ENCODE measurements at places on chromosomes 2 and 18.

DNA sequence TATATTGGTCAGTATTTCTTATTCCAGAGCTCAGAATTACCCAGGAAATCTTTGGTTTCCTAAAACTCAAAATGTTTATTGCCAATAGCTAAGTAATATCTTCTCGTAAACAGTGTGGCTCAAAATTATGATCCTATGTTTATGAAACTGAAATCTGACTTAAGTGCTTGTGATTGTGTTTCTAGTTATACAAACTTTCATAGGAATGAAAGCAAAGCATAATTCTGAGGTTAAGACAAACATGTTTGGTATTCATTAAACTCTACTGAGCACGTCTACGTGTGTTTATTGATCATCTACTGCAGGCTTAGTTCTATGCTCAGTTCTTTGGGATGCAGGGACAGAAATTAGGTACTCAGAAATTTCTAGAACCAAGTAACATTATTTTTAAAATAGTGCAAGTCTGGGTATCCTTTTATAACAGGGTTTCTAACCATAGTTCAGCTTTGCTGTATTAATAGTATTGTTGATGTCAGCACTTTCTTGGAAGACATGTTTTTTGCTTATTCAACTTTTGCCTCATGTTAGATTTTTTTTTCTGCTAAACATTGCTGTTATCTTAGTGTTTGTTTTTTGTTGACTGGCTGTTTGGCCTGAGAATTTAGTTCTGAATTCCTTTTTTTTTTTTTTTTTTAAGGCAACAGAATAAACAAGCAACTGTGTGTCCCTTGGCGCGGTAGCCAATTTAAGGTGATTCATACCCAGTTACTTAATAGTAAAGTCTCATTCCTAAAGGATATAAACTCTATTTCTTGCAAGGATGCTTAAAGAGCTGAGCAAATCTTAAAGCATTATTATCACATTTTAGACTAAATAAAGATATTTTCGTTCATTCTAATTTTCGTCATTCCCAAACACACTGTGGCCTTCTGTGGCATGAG is 31.3 kb downstream of the PTPRM start:
- DNase-seq, result peak; percentile 35

DNA sequence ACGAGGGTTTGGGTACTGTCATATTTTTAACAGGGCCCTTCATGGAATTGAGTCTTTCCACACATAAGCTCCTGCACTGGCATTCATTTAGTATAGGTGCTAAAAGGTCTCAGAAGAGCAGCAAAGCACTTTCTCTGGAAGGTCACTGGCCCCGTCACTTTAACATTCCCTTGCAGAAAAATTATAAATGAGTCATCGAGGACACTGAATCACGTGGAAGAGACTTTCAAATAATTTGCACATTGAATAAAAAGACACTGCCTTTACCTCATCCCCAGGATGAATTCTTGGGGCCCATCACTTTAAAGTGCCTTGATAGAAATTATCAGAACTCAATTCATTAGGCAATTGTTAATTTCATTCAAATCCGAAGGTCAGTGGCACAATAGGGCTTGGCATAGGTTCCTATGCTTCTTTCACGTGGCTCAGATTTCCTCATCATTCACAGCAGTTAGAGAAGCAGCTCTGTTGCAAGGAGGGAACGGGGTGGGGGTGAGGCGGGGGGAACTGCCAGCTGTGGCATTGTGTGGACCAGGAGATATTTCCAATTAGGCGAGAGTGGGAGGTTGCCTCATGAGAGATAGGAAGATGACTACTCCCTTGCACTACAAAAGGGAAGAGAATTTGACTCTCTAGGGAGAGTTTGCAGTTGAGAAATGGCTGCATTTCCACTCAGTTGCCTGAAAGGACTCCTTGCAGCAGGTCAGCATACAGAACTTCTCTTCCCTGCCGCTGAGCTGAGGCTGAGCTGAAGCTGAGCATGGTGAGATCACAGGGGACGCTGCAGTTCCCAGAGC is 86.3 kb upstream of the NPAS2 start:
- DNase-seq, result peak; percentile 71

DNA sequence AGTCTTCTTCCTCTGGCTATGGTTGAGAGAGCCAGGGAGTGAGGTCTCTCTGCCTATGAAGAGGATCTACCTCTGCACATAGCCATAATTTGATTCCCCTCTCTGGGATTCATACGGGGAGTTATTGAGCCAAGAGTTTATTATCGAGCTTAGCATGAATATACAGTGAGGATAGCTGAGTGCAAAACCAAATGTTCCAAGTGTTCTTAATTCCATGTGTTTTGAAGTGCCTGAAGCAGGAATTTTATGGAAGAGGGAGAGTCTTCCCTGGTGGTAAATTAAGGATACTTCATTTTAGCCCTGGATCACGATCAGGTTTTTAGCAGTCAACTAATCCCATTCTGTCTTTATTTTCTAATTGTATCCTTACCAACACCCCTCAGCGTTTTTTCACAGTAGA is 270.6 kb downstream of the C1D start:
- no peak for DNase-seq

GRCh38 chr2:127072970-127073369 is 34.0 kb downstream of the BIN1 start:
- no peak for DNase-seq

- no peak for DNase-seq
Observed at GRCh38 chr18:42004653-42005052, 49.6 kb downstream of the PIK3C3 start.

DNA sequence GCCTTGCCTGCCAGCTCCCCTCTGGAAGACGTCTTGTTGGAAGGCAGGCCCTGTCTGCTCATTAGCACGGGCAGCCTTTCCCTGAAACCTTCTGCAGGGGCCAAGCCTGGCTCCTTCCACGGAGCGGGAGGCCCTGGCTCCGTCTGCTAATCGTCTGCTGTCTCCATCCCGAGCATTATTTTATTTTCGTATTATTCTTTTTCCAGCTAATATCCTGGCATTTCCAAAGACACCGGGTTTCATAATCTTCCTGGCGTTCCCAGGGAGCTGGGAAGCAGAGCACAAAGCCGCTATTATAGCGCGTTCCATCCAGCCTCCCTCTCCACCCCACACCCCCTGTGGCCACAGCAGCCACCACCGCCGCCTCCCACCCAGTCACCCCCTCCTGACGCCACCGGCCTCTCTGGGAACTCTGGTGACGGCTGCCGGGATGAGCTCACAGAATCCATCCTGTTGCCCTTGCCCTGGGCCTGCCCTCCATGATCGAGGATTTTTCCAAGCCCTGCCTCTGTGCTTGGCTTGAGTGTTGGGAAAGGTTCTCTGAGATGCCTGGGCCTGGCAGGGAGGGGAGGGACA is 125.5 kb downstream of the DYSF start:
- DNase-seq, result peak; percentile 15

GRCh38 chr2:171069286-171069956 is 91.3 kb downstream of the TLK1 start:
- DNase-seq, result no peak

- DNase-seq, result no peak
Observed at GRCh38 chr2:23209059-23209458, 175.9 kb upstream of the KLHL29 start.

- DNase-seq, result no peak
Observed at GRCh38 chr2:78546843-78547242, 478.7 kb upstream of the REG3G start.

- peak; percentile 91 for DNase-seq
Observed at GRCh38 chr2:149365931-149366583, 35.7 kb downstream of the LYPD6 start.

DNA sequence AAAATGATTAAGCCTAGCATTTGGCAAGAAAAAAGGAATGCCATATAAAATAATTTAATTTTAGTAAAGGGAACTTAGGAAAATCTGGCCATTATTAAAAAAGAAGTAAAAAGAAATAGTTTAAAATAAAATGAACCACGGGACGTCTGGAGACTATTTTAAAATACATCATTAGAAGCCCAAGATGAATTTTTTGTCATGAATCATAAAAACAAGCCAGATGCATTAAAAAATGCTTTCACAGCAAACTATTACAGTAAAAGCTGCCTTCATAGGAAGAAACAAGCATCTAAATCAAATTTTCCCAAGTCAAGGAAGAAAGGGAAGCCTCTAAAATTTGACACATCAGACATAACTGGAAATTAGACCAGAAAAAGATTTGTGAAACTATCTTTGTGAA is 33.0 kb downstream of the COL5A2 start:
- DNase-seq, result peak; percentile 38

DNA sequence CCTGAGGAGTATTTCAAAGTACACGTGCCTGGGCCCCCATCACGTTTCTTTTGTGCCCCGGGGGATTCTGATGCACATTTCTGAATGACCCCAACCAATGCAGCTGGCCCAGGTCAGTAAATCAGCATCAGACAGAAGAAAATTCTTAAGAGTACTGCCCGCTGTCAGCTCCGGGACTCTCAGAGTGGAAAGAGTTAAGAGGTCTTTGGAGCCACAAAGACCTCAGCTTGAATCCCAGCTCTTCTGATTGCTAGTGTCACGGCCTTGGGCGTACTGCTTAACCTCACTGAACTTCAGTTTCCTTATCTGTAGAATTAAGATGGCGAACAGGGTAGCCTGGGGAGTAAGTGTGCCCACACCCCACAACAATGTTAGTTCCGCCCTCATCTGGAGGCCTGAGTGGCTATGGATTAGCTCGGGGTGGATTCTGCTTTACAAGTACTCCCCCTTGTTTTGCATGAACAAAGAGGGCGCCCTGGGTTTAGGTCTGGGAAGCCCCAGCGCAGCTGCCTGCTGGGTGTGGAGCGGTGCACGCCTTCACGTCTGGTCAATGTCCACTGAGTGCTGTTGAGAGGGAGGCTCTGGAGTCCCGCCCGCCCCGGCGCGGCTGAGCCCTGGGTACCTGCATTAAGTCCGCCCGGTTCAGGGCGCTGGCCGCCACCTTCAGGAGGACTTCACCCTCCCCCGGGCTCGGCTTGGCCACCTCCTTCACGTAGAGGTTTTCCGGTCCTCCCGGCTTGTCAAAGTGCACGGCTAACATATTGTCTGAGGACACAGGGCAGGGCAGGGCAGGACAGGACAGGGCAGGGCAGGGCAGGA is 858 bp downstream of the TP53I3 start:
- DNase-seq, result peak; percentile 87

DNA sequence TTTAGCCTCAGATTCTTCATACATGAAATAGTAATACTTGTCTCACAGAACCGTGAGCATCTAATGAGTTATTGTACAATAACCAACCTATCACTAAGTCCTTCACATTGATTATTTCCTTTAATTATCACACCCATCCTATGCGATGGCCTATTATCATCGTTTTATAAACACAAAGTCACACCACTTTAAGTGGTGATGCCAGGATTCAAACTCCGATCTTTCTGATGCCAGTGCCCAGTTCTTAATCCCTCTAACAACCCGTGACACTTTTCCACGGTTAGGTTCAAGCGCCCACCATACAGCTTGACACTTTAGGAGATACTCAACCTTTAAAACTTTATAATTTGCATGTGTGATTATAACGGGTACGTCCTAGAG is 523 bp upstream of the ALMS1 start:
- DNase-seq, result no peak

DNA sequence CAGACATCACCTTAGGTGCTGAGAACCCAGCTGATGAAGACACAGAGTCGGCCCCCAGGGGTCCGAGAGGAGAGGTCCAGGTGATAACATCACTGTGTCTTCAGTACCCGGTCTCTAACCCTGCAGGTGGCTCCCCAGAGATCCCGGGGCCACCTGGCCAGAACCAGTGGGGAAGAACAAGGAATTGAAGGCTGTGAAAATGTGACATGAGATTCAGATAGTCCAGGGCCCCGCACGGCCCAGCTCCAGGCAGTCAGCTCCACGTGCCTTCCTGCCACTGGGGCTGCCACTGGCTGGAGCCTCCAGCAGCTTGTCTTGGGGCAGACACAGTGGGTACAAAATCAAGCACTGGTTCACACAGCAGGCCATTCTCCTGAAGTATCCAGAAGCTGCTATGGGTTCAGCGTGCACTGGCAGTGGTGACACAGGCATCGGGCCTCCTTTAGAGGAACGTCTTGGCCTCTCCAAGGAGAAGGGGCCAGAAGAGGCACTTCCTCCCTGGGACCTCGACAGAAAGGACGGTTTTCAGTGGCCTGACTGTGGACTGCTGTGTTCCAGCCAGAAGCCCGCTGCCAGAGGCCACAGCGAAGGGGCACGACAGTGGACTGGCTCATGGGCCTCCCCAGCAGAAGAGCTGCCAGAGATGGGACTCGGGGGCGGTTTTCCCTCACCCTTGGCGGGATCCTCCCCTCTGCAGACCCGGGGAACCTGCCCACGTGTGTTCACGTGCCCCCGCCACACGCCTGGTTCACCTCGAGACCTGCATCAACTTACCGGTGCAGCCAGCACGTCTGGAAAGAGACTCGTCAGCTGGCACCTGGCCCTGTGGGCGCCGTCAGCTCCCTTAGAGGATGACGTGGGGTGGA is 150.4 kb downstream of the HDAC4 start:
- no peak for DNase-seq

- DNase-seq, result peak; percentile 95
Observed at GRCh38 chr2:217162533-217162932, 302.7 kb upstream of the TNP1 start.

DNA sequence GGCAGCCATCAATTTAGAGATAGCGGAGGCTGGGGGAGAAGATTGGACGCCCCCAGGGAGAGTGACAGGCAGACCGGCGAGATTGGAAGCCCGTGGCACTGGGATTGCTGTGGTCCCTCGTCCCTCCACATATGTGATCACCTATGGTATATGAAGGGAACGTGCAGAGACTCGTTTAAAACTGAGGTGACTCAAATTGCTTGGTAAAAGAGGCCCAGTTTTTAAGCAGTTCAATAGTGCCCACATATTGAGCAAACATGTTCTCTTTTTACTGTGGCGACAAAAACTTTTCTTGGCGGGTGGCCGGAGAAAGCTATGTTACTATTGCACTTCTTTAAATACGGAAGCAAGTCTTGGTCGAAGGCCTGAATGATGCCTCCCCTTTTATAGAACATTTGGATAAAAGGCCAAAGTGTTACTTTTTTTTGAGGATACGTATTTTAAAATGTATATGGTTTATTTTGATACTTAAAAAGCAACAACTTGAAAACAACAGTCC is 9.1 kb downstream of the B3GNT2 start:
- DNase-seq, result no peak

DNA sequence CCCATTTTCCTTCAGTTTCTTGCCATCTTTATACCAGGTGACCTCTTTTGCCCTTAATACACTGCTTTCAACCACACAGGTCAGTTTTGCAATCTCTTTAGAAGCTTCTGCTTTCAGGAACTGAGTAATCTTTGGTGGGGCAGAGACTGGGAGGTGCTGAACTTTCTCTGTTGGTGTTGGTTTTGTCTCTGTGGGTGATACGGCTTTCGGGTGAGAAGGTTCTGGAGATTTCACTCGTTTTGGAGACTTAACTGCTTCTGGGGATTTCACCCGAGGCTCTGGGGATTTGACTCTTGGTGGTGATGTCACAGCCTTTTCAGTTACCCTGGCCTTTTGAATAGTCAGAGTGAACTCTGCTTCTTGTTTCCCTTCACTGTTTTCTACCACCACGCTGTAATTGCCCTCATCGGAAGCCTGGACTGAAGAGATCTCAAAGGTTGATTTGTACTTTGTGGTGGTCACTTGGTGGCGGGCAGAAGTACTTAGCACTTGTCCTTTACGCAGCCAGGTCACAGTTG is 50.4 kb downstream of the PLEKHA3 start:
- DNase-seq, result no peak

GRCh38 chr2:99256677-99257076 is 1.2 kb upstream of the LYG2 start:
- DNase-seq, result peak; percentile 3

GRCh38 chr2:27737676-27738348 is 33.7 kb upstream of the MRPL33 start:
- peak; percentile 80 for DNase-seq

GRCh38 chr2:112035786-112036185 is 19.3 kb upstream of the TMEM87B start:
- DNase-seq, result no peak

- peak; percentile 98 for DNase-seq
Observed at GRCh38 chr18:9643549-9643948, 29.2 kb upstream of the PPP4R1 start.

Data from fibroblast of skin of right biceps (primary cell).